Endodermal cell (in vitro differentiated cells): ENCODE measurements at places on chromosomes 2 and 18.

GRCh38 chr2:29064346-29064715, 10.0 kb downstream of the PCARE start:
- no peak overlapping the region for H3K4me3 ChIP-seq
- H3K4me1 ChIP-seq = peaks cover 3% of the 10 kb centered on the region
- H3K27ac ChIP-seq = no peak overlapping the region

- no peaks in the 10 kb centered on the region for H3K4me1 ChIP-seq
- H3K4me3 ChIP-seq = no peak overlapping the region
- DNase-seq = no peak
- no peak overlapping the region for H3K27ac ChIP-seq
Observed at GRCh38 chr2:9984871-9985480, 33.5 kb downstream of the GRHL1 start.

- no peak overlapping the region for H3K4me3 ChIP-seq
- H3K36me3 ChIP-seq = no peaks in the 10 kb centered on the region
- H3K27me3 ChIP-seq = no peaks in the 10 kb centered on the region
- H3K4me1 ChIP-seq = no peaks in the 10 kb centered on the region
- DNase-seq = no peak
Observed at GRCh38 chr2:11397513-11397912, 53.1 kb upstream of the ROCK2 start.

GRCh38 chr2:96692094-96692971, 47.5 kb downstream of the LMAN2L start:
- no peaks in the 10 kb centered on the region for H3K27me3 ChIP-seq
- peak; percentile 43 for DNase-seq
- H3K4me3 ChIP-seq = no peak overlapping the region
- H3K36me3 ChIP-seq = no peaks in the 10 kb centered on the region

DNA sequence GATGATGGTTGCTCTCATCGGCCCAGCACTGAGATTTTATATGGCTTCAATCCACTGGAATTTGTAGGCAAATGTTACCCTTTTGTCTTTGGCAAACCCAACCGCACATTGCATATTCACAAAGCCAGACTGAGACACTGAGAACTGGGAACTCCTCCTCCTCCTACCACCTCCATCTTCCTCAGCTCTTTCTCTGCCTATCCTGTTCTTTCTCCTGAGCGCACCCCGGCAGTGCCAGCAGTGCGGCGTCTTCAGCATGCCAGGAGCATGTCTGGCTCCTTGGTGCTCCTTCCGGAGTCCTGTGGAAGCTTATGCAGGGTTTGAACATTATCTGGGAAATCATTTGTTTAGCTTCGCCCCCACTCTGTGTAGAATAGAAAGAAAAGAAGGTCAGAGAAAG, 50.8 kb downstream of the TRIB2 start:
- no peak overlapping the region for H3K27ac ChIP-seq
- no peak overlapping the region for H3K4me3 ChIP-seq
- H3K27me3 ChIP-seq = peaks cover 5% of the 10 kb centered on the region

GRCh38 chr2:145186303-145186702, 666.4 kb upstream of the ZEB2 start:
- no peak overlapping the region for H3K4me3 ChIP-seq
- no peak overlapping the region for H3K27ac ChIP-seq
- no peaks in the 10 kb centered on the region for H3K4me1 ChIP-seq
- peak; percentile 76 for DNase-seq
- no peaks in the 10 kb centered on the region for H3K36me3 ChIP-seq

GRCh38 chr2:37919631-37920032, 5.5 kb upstream of the RMDN2 start:
- no peaks in the 10 kb centered on the region for H3K27me3 ChIP-seq
- H3K4me1 ChIP-seq = no peaks in the 10 kb centered on the region
- H3K4me3 ChIP-seq = no peak overlapping the region
- H3K36me3 ChIP-seq = no peaks in the 10 kb centered on the region
